ENCODE measurements at places on chromosomes 13 and 19. TPM values are rescaled to one million over a fixed set of nuclear protein-coding genes. Genes with fewer than 3 reads are reported as not detected.

GRCh38 chr13:67489016-67489415 is 258.9 kb upstream of the PCDH9 start:
- no peaks in the 10 kb centered on the region for H3K4me1 ChIP-seq
- H3K27ac ChIP-seq = no peak overlapping the region
- H3K27me3 ChIP-seq = no peaks in the 10 kb centered on the region
- DNase-seq = no peak

DNA sequence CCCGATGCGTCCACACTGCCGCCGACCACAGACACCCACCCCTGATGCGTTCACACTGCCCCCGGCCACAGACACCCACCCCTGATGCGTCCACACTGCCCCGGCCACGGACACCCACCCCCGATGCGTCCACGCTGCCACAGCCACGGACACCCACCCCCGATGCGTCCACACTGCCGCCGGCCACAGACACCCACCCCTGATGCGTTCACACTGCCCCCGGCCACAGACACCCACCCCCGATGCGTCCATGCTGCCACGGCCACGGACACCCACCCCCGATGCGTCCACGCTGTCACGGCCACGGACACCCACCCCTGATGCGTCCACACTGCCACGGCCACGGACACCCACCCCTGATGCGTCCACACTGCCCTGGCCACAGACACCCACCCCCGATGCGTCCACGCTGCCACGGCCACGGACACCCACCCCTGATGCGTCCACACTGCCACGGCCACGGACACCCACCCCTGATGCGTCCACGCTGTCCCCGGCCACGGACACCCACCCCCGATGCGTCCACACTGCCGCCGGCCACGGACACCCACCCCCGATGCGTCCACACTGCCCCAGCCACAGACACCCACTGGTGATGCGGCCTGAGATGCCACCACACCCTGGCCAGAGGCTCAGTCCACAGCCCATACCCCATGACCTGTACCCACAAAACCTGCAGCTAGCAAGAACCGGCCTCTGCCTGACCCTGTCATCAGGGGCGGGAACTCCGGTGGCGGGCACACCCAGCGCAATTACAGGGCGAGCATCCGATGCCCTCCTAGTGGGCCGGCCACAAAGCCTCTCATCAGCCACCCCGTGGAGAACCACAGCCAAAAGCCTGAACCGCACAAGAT is 28.4 kb downstream of the RASA3 start:
- H3K27me3 ChIP-seq = no peaks in the 10 kb centered on the region
- no peak overlapping the region for H3K27ac ChIP-seq
- peak; percentile 24 for DNase-seq
- H3K36me3 ChIP-seq = peaks cover 8% of the 10 kb centered on the region

SCEL gene
- not detected for total RNA-seq

DNA sequence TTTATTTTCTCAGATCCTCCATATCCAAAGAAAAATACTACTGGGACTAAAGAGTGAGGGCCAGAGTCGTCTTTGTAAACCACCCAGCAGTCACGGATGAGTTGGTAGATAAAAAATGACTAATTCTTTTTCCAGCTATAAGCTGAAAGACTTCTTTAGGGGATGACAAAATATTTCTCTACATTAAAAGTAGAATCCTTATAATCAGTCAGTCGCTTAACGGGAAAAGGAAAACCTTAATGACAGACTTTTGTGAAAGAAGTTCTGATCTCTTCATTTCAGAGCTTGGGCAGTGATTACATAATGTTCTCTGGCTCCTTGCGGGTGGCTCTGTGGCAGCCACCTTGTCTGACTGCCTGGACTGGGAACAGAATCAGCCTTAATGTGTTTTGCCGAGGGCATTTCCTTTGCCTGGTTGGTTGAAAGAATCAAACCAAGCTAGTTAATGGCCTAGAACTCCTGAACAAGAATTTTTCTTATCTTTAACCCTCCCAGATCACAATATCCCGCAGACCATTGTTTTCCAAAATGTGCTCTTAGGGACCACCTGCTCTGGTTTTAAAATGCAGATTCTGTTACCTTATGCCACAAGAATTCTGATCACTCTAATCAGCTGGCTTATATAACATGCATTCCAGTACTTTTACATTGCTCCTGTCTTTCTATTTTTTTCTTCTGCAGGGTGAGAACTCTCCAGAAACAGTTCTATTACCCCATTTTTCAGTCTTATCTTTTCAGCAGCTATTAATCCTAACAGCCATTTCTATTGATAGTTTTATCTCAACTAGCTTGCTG is 2.5 kb downstream of the ITM2B start:
- H3K27ac ChIP-seq = peak overlapping the region; percentile 60
- H3K27me3 ChIP-seq = no peaks in the 10 kb centered on the region
- no peak for DNase-seq
- peaks cover 44% of the 10 kb centered on the region for H3K4me1 ChIP-seq
- H3K4me3 ChIP-seq = peak overlapping the region; percentile 84
- peaks cover 24% of the 10 kb centered on the region for H3K36me3 ChIP-seq

GRCh38 chr13:51576754-51577153 is 7.5 kb upstream of the WDFY2 start:
- peaks cover 6% of the 10 kb centered on the region for H3K4me1 ChIP-seq
- no peak for DNase-seq
- peaks cover 4% of the 10 kb centered on the region for H3K36me3 ChIP-seq
- H3K27ac ChIP-seq = no peak overlapping the region

GRCh38 chr13:114234645-114235421 is at the start of gene CDC16:
CDC16 (plus strand) TSS chr13:114234897; CDS start chr13:114235085, 188 bp downstream.
- peak within 1 kb of the TSS; percentile 86 for H3K4me3 ChIP-seq
- peaks cover 22% of the 10 kb centered on the region for H3K4me1 ChIP-seq
- H3K27ac ChIP-seq = peak within 1 kb of the TSS; percentile 80
- H3K27me3 ChIP-seq = no peaks in the 10 kb centered on the region
- peaks cover 13% of the 10 kb centered on the region for H3K36me3 ChIP-seq
